COR-L47 (cell line): ENCODE measurements at places on chromosomes 1 and 21.

- no peak for DNase-seq
Measured at GRCh38 chr1:3551290-3551678, 60.0 kb downstream of the MEGF6 start.

DNA sequence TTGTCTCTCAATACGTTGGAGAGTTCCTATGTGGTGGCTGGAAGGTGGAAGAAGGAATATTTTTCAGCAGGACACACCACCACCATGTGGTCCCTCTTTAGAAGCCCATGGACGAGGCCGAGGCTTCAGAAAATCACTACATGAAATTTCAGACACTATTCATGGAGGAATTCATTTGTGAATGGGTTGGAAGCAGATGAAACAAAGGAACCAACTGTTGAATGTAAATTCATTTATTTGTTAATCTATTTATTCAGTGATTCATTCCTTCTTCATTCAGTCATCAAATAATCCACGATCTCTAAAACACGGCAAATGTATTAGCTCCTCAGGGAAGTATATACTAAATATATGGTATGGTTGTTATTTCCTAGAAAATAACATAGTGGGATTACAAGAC lies 12.2 kb downstream of the SLC35F3 start:
- no peak for DNase-seq

- DNase-seq: no peak
Measured at GRCh38 chr1:24416666-24417391, 1.2 kb downstream of the NIPAL3 start.

DNA sequence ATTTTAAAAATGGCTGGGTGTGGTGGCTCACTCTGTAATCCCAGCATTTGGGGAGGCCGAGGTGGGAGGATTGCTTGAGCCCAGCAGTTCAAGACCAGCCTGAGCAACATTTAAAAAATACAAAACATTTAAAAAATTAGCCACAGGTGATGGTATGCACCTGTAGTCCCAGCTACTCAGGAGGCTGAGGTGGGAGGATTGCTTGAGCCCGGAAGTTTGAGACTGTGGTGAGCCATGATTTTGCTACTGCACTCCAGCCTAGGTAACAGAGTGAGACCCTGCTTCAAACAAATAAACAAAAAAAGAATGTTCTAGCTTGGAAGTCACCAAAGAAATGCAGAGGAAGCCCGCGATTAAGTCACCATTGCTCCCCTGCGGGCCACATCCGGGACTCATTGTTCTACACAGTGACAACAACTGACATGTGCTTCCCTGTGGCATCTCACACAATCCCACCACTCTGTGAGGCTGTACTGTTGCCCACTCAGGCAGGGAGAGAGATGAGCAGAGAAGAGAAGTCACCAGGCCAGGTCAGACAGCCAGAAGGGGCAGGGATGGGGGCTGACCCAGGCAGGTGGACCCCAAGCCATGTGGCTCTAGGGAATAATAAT lies 18.4 kb upstream of the SPATC1L start:
- DNase-seq: no peak

DNA sequence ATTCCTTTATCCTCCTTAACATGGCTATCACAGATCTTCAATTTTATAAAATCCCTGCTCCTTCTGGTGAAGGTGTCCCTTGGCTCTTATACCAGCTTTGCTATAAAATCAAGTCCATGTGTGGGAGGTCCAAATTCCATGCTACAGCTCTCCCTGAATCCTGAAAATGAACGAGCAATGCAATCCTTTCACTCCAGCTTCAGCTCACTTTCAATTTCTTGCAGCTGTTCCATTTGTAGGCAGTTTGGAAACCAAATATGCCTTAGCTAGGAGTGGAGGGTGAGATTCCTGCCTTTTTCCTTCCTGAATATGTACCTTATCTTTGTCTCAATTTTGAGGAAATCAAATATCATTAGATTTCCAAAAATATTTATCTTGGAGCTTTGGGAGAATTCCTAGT lies 402.6 kb downstream of the TTLL7 start:
- DNase-seq: no peak

DNA sequence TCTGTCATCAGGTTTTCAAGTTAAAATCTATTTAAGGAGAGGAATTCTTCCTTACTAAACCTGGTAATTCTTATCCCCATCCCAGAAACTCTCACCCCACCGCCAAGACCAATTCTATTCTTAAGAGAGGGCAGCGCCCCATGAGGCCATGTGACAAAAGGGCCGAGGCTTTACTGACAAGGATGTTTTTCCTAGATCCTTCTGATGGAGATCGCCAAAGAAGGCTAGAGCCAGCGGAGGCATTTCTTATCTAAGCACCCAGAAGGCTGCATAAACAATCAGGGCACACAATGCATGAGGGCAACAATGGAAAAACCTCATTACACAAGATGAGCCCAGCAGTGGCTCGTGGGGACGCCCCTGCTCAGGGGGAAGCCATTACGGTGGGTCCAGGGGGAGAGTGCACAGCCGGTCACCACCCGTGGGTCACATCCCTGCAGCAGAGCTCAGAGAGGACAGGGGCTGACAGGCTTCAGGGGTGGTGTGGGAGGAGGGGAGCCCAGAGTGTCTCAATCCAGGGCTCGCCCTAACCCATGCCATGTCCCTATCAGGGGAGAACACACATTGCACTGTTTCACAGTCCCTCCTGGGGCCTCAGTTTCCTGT lies 88.7 kb downstream of the ITPKB start:
- DNase-seq: no peak

GRCh38 chr1:17420391-17420918 lies 19.0 kb downstream of the RCC2 start:
- DNase-seq: no peak

GRCh38 chr1:226846786-226847185 lies 23.6 kb upstream of the PSEN2 start:
- DNase-seq: no peak

DNA sequence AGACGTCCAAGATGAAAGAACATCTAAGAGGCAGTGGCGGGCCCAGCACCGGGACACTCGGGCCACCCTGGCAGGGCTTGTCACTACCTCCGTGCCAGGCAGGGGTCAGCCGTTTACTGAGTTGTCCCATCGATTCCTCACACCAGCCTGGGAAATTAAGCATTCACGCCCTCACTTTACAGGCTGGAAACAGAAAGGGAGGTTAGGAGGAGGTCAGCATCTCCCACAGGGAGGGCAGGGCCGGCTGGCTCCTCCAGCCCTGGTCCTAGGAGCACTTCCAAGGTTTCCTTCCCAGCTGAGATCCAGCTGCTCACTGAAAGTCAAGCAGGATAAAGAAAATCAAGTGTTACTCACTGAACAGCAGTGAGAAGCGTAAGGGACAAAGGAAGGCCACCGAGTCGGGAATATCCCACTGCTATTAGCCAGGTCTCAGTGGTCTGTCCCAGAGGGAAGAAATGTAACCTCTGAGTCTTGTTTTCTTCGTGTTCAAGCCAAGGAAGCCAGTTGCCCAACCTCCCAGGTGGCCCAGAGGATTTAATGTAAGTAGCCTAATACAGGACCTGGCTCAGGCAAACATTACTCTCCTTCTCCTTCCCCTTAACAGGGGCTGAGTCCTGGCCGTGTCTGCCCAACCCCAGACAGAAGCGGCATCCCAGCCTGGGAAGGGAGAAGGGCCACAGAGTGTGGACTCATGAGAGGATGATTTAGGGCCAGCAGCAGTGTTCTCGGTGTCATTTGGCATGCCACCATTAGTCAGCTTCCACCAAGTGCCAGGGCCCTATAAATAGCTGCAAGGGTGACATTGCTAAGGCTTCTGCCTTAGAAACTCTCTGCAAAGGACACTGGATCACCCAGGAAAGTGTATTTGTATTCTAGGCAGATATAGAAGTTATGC lies 203.1 kb upstream of the GALNT2 start:
- no peak for DNase-seq

- no peak for DNase-seq
Measured at GRCh38 chr1:169933984-169934725, 40.5 kb upstream of the SCYL3 start.

GRCh38 chr1:162192306-162192678 lies 122.8 kb downstream of the NOS1AP start:
- no peak for DNase-seq

DNA sequence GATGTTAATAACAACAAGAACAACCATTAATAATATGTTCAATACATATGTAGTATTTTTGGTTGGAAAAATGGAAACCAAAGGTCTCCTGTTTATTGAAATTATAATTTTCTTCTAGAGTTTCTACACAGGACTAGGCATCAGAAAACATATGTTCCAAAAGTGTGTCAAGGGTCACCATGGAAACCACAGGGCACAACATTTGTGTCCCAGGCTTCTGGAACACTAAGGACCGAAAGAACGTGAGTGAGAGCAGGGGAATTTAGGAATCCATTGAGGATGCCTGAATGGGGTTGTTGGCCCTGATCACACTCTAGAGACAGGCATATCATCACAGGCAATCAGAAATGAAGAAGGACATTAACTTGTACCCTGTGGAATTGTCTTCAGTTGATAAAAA lies 7.5 kb upstream of the CDC14A start:
- no peak for DNase-seq

DNA sequence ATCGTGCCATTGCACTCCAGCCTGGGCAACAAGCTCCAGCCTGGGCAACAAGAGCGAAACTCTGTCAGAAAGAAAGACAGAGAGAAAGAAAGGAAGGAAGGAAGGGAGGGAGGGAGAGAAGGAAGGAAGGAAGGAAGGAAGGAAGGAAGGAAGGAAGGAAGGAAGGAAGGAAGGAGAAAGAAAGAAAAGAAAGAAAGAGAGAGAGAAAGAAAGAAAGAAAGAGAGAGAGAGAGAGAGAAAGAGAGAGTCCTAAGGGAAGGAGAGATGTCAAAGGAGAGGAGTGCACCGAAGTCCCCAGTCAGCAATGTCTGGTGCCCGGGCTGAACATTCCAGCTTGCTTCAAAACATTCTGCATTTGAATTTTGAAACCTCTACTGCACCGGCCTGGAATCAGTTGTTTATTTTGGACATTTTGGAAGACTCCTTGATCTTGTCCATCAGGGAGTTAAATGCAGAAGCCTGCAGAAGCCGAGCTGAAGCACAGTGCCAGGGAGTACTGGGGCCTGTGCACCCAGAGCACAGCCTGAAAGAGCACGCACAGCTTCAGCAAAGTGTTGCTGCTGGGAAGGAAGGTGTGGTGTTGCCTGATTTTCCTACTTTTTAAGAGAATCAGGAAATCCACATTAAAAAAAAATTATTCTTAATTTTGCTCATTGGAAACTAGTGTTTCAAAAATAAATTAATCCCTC lies 3.7 kb upstream of the IGSF3 start:
- no peak for DNase-seq

- DNase-seq: peak; percentile 4
Measured at GRCh38 chr1:46687093-46687659, 15.5 kb downstream of the TEX38 start.

- no peak for DNase-seq
Measured at GRCh38 chr1:168918860-168919741, 187.4 kb upstream of the ATP1B1 start.
